Brain microvascular endothelial cell (primary cell): ENCODE measurements at places on chromosomes 4 and X.

GRCh38 chrX:48834383-48834709, 1.1 kb downstream of the PCSK1N start:
- no peak for DNase-seq

GRCh38 chr4:39429476-39430334, 23.0 kb downstream of the KLB start:
- DNase-seq: no peak

GRCh38 chrX:110317061-110317819, 645 bp downstream of the AMMECR1 start:
- no peak for DNase-seq

- no peak for DNase-seq
Measured at GRCh38 chr4:88865466-88865865, 167.8 kb upstream of the NAP1L5 start.

DNA sequence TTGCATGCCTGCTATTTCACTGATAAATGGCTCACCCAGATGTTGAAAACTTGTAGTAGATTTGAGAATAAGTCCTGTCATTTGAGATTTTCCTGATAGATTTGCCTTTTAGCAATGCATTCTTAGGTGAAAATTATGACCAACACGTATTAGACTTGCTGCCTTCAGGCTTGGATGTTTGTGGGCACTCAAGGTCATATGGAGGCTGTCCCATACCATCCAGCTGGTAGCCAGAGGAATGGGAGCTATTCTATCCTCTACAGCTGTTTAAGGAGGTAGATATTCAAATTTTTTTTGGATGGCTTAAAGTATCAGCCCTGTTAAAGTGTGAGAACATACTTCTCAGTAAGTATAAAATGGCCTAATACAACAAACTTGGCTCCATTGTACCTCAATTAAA, 34.7 kb downstream of the RTL3 start:
- no peak for DNase-seq
